CD8-positive, alpha-beta memory T cell (primary cell): ENCODE measurements at places on chromosomes 5 and 9.

GRCh38 chr9:27564670-27565069 lies 8.6 kb downstream of the C9orf72 start:
- DNase-seq, result no peak

DNA sequence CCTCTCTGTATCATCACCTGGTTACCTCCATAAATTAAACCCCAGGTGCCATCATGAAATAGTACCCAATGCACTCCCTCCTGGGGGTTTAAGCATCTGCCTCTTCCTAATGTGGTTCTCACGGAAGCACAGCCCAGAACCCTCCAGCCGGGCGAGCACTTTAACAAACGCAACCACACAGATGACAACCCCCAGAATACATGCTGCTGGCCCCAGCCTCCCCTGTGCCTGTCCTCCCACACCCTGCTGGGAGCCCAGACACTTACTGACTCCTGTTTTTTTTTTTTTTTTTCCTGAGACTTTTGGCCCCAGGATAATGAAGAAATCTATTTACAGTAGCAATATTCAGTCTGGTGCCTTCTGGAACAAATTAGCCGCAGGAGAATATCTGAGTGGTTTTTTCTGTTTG lies 50.0 kb upstream of the COL5A1 start:
- DNase-seq, result no peak

GRCh38 chr5:102654559-102655349 lies 100.4 kb upstream of the PAM start:
- DNase-seq, result no peak

GRCh38 chr9:71628247-71628646 lies 140.1 kb downstream of the CEMIP2 start:
- no peak for DNase-seq

DNA sequence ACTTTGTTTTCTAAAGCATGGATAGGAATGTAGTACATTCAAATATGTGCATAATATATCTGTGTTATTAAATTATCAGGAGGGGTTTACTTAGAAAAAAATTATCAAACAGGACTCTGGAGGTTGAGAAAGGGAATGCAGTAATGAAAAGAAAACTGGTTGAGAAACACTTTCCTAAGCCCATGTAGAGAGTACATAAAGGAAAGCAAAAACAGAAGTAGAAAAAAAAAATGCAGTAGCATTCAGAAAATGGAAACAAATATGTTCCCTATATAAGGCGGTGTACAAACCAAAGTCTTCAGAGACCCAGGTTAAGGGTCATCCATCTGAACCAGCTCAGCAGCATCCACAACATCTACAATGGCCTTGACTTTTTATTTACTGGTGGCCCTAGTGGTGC lies at the start of gene IFNA8:
Gene IFNA8 (plus strand): TSS at position 301 of the 400 bp plus-strand sequence. CDS start 60 bp downstream, at position 361.
- DNase-seq, result no peak

- DNase-seq, result no peak
These were observed 59.2 kb upstream of the NR4A3 start for GRCh38 chr9:99762470-99762869.

- DNase-seq, result no peak
These were observed 17.4 kb upstream of the ASPN start for GRCh38 chr9:92499701-92500100.

DNA sequence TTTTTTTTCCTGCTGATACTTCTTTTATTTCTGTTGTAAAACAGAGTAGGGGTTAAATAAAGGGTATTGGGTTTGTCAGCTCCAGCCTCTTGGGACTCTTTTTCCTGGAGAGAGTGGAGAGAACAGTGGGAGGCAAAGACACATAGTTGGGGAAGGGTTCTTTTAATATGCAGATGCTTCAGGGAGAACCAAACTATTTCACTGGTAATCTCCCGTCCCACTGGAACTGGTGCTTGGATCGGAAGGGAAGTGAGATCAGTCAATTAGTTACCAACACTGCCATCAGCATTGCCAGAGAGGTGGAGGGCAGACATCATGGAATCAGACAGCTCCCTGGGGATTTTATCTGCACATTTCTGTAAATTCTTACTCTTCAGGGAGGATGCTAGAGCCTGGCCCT lies 47.6 kb upstream of the ELOVL7 start:
- DNase-seq, result no peak

- DNase-seq, result no peak
These were observed 161.8 kb downstream of the PJA2 start for GRCh38 chr5:109247986-109248385.

- DNase-seq, result no peak
These were observed 65.4 kb downstream of the PSMB7 start for GRCh38 chr9:124349675-124350493.
